Activated T-cell treated with anti-CD3 and anti-CD28 coated beads for 1 hour (primary cell): ENCODE measurements at places on chromosomes 2 and 18.

DNA sequence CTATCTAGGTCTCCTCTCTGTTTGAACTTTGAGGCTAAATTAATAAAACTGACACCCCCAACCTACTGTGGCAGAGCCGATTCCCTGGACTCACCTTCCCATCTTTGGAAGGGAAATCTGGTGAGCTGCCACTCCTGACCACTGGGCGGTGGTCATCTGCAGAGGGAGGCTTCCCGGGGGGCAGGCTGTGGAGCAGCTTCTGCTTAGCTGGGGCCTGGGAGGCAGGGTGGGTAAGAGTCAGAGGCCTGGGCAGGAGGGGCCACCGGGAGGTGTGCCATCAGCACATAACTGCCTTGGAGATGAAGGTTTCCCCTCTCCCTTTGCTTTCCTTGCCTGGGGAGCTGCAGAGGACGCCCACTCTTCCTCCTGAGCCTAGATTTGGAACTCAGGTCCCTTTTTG lies 2.3 kb upstream of the NPPC start:
- no peak for DNase-seq

- DNase-seq: no peak
These were observed 121.5 kb downstream of the WDSUB1 start for GRCh38 chr2:159165048-159165447.

DNA sequence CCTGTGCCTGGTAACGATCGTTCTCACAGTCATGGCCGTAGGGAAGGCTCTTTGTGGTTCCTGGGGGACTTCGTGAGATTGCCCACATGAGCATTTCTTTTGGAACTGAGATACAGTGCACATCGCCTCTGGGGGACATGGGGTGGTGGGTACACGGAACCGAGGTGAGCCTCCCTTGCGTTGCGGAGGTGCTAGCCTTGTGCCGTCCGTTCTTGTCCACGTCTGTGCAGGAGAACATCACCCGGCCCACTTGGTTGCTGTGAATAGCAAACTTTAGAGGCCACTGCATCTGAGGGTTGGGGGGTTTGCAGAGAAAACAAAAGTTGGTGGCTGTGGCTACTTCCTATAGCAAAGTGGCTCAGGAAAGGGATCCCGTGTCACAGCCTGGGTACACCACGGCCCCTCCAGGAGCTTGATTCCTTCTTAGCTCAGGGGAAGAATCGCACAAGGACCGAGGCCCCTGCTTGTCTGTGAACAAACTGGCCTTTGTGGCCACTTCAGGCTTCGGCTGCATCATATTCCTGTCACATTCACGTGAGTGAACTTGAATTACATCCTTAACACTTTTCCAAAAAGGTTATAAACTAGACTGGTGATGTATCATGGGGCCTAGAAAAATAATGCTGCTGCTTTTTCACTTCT lies 72.6 kb downstream of the LRRFIP1 start:
- no peak for DNase-seq

GRCh38 chr2:98149333-98149697 lies 62.3 kb downstream of the VWA3B start:
- no peak for DNase-seq

DNA sequence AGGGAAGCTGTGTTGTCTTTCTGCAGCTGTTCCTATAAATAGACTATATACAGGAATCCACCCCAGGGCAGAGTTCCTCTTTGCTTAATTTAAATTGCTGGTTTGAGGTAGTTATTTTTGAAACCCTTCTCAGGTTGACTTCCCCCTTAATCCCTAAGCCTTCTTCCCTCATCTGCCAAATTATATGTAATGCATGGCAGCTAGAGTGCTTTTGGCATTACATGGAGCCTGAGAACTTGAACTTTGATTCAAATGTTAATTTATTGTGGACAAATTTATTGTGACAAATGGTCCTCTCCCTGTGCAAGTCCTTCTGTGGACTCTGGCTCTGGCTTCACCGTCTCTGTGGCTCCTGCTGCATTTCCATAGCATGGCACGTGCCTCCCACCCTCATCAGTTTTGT lies 29.2 kb downstream of the MYO1B start:
- no peak for DNase-seq

DNA sequence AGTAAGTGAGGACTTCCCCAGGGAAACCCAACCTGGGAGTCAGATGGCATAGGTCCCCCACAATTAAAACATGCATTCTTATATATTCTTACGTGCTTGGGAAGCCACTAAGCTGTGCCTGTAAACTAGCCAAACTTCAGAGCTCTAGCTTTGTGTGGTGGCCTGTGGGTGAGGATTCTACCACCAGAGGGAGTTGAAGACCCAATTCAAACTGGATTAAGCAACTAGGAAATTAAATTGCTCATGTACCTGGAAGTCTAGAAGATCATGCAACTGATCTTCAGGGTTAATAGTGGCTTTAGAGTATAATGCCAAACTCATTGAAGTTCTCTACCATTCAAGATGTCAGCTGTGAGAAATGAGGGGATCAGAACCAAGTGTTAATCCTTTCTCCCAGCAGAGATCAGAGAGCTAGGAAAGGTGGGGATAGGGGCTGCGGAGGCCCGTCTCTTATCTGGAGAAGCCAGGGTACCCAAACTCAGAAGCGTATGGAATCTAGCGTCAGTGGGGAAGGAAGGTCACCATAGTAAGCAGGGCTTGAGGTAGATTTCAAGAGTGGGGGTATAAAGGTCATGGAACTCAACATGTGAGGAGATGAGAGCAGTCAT lies 53.2 kb upstream of the CCDC85A start:
- DNase-seq: no peak

DNA sequence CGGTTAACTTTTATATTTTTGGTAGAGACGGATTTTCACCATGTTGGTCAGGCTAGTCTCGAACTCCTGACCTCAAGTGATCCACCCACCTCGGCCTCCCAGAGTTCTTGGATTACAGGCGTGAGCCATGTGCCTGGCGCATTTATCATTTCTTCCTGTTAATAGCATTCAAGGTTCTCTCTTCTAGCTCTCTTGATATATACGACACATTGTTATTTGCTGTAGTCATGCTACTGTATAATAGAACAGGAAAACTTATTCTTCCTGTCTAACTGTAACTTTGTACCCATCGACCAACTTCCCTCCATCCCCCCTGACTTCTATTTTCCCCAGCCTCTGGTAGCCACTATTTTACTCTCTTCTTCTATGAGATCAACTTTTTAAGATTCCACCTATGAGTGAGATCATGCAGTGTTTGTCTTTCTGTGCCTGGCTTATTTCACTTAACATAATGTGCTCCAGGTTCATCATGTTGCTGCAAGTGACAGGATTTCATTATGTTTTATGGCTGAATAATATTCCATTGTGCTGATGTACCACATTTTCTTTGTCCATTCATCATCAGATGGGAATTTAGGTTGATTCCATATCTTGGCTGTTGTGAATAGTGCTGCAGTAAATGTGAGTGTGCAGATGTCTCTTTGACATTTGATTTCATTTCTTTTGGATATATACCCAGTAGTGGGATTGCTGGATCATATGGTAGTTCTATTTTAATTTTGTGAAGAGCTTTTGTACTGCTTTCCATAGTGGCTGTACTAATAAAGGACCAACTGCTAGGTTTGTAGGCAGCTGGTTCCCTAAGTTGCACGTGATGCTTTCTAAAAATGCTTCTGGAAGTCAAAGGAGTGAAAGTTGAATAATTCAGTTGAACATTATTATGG lies 205.2 kb downstream of the PRKCE start:
- DNase-seq: no peak

DNA sequence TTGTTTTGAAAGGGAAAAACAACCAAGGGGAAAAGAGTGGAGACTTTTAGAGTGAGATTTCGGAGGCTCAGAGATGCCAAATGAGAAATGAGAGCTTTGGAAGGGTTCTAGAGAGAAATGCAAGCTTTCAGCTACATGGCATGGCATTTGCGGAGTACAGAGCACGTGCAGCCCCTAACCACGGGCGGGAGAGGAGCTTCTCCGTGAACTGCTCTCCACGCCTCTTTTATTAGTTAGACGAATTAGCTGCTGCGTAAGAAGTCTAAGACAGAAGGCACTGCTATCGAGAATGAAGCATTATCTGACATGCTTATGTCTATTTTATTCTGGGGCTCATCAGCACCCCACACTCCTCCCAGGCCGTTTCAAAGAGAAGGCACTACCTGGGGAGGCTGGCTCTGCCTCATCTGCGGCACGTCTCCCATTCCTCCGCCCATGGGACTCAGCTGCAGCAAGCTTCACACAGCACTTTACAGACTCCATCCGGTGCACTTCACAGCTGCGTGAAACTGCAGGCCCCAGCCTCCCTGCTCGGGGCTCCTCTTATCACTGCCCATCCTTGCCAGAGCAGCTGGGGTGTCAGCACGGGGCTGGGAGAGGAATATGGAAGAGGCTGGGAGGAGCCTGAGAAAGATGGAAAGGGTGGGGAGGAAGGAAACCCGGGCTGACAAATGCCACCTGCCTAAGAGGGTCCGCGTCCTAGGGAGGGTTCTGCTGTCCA lies 207.3 kb upstream of the APCDD1 start:
- no peak for DNase-seq
